ENCODE measurements at places on chromosomes 13 and 19.

DNA sequence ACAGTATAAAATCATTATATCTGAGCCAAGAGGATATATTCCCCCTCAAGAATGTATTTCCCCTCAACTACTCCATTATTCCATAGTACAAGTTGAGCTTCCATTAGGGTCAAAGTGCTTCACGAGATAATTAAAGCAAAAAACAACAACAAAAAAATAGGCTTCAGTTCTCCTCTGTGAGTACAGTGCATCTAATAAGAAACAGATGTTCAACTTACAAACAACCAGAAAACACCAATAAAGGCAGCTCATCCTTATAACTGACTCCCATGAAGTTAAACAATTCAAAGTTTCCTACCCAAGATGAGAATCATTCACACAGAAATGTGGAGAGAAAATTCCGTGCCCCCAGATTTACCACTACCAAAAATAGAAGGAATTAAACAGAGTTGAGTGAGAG, 854.4 kb downstream of the PCDH9 start:
- DNase-seq = no peak

- no peak for DNase-seq
Measured at GRCh38 chr19:14494910-14495671, 836 bp downstream of the GIPC1 start.

- DNase-seq = no peak
Measured at GRCh38 chr13:67298297-67298696, 68.2 kb upstream of the PCDH9 start.

DNA sequence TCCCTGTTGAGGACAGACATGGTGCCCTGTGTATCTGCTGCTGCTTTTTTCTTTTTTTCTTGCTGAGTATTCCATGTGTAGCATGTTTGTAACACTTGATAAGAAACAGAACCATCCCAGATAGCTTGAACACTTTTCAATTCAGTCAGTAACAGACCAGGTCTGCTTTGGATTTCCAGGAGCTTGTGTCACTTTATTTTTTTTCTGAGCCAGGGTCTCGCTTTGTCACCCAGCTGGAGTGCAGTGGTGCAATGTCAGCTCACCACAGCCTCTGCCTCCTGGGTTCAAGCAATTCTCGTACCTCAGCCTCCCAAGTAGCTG, 43.7 kb downstream of the BBC3 start:
- no peak for DNase-seq

DNA sequence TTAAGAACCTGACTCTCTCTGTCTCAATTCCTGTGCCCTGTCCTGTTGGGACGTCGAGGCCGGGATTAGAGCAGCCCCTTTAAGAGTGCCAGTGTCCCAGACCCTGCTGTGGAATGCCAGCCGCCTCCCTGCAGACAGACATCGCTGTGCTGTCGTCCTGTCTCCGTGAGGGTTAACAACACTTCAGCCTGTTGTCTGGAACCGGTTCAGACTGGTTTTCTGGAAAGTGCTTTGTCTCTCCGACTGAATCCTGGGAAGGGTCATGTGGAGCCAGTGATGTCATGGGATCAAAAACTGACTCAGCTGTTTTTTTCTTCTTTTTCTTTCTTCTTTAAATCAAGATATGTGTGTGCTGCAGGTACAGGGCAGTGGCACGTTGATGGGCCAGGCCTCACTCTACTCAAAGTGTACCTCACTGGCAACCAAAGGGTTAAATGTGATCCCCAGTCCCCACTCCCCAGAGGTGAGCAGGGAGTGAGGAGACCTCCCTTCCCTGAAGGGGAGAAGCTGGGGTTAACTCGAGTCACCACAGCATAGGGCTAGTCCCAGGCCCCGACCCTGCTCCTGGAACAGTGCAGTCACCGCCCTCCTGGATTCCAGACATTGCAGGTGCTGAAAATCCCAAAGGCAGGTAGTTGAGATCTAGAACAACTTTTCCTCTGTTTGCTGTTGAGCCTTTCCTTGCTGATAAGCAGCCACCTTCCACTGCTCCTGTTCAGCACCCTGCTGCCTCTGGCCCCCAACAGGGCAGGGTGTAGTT, 50.8 kb downstream of the TSSK6 start:
- no peak for DNase-seq

GRCh38 chr13:113736258-113736731, 22.7 kb upstream of the TMEM255B start:
- no peak for DNase-seq
